ENCODE measurements at places on chromosomes 2 and 18.

DNA sequence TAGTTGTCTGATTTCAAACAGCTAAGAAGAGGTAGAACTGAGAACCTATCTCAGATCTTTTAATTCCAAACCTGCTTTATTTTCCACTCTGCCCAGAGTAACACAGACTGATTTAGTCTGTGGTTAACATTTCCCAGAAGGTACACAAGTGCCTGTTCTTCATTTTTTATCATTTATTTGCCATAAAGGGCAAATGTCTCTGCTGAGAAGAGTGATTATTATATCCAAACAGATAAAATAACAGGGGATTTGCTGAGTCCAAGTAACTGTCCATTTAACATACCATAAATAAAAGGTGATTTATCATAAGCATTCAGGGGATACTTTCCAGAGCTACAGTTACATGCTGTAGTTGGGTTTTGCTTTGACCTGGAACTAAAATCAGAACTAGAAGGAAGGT, 617.7 kb downstream of the MBD2 start:
- DNase-seq: no peak

- no peak for DNase-seq
Observed at GRCh38 chr2:201450954-201451291, 335 bp downstream of the TRAK2 start.

DNA sequence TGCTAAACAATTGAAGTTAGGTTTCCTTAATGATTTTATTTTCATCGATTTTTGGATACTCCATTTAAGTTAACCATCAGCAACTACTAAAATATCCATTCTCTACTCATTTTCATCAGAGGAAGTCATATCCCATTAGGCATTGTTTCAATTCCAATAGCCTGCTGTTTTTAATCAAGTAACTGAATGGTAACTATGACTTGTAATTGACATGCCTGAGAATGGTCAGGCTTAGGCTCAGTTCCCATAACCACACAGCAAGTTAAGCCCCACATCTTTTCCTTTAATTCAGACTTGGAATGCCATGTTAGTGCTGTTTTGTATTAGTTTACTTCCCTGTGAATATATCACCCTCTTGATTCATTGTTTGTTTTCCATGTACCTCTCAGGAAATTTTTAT, 398.8 kb downstream of the ARHGAP15 start:
- peak; percentile 70 for DNase-seq

- no peak for DNase-seq
Observed at GRCh38 chr2:106104332-106105062, 89.6 kb downstream of the UXS1 start.

DNA sequence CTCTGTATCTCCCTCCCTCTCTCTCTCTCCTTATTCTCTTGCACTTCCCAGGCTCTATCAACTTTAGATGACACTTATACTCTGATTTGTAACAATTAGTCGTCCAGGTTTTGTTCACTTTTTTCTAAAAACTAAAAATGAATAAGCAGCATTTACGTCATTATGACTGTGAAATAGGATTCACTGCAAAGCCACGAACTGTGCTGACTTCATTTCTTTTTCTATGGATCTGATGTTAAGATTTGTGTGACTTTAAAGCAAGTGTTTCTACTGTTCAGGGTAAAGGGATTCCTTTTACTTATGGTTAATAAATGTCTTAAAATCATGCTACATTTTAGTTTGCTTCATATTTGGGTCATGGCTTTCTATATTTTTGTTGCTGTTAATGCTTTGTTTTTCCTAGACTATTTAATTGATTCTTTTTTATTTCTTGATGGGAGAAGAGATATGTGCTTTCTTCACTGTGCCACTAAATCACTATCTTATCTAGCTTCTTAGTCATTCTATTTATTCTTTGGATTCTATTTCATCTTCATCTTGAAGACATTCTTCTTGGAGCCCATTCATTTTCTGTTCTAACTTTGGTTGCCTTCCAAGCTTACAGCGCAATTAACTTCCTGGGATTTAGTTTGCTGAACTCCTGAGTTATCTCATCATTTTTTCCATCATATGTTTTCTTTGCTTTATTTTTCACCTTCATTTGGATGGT, 480.4 kb upstream of the TRIB2 start:
- peak; percentile 11 for DNase-seq
